Breast epithelium (tissue), 4 donors: ENCODE measurements at places on chromosomes 4 and X.

DNA sequence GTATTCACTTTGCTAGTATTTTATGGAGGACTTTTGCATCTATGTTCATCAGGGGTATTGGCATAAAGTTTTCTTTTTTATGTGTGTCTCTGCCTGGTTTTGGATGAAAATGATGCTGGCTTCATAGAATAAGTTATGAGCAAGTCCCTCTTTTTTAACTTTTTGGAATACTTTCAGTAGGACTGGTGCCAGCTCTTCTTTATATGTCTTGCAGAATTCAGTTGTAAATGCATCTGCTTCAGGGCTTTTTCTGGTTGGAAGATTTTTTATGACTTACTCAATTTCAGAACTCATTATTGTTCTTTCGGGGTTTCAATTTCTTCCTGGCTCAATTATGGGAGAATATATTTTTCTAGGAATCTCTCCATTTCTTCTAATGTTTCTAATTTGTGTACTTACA lies 9.1 kb upstream of the CSN2 start:
- no peak for DNase-seq

DNA sequence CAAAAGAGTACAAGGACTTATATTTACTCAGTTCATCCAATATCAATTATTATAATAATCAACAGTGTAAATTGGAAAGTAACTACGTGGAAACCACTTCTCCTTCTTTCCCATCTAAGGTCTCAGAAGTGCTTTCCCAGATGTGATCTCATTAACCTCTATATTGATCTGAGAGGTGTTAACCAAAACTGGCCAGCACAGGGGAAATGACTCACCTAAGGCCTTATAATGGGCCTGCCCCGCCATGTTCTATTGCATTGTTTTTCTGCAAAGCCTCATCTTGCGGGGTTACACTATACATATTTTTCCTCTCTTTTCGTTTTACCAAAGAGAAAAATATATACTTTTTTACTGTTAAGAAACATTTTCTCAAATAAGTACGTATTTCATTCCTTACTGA lies 20.5 kb downstream of the RAB40A start:
- no peak for DNase-seq

GRCh38 chrX:75303795-75304194 lies 29.9 kb downstream of the UPRT start:
- DNase-seq, result no peak

DNA sequence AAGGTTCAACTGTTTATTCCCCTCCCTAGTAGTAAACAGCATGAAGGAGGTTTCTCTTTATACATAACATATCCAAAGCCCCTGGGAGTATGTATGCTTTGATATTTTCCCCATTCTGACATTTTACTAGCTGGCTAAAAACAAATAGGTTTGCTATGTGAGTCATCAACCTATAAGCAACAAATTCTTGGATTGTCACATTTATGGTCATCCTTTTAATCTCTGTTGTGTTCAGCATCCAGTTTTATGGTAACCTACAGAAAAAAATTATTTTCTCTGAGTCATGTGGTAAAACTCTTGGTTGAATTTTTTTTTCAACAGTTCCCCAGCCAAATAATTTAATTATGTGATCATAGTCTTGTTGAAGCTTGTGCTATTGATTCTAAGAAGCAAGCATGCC lies 734.1 kb downstream of the ADGRL3 start:
- no peak for DNase-seq

GRCh38 chr4:15413623-15414019 lies 14.2 kb upstream of the C1QTNF7 start:
- no peak for DNase-seq

GRCh38 chrX:10831716-10832502 lies 211.5 kb upstream of the MID1 start:
- no peak for DNase-seq

DNA sequence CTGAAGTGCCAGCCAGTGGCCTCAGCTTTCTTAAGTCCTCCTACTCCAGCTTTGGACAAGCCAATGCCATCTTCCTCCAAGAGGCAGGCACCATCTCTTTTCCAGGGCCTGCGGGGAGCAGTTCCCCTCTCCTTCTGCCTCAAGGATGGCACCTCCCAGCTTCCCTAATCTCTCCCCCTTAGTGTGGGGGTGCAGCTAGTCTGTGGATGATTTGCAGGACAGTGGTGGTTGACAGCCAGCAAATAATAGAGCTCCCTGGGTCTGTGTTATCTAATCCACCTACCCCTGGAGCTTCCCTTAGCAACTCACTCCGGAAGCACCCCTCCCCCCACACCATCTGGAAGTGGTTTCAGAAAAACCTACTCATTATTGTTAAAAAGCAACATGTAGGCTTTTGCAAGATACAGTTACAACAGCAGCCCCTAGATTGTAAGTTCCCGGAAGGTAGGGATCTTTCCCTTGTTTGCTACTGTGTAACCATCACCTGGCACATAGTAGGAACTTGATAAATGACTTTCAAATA lies 247.1 kb downstream of the BCOR start:
- no peak for DNase-seq
